ENCODE measurements at places on chromosomes 3 and 15.
A peak's percentile ranks its signal among the peaks of the same experiment; 100 is the strongest.

- no peaks in the 10 kb centered on the region for H3K36me3 ChIP-seq
- H3K4me3 ChIP-seq: no peak overlapping the region
- no peaks in the 10 kb centered on the region for H3K27me3 ChIP-seq
- peak overlapping the region; percentile 84 for H3K27ac ChIP-seq
These were observed 174.3 kb upstream of the BCL6 start for GRCh38 chr3:187919544-187919943.

DNA sequence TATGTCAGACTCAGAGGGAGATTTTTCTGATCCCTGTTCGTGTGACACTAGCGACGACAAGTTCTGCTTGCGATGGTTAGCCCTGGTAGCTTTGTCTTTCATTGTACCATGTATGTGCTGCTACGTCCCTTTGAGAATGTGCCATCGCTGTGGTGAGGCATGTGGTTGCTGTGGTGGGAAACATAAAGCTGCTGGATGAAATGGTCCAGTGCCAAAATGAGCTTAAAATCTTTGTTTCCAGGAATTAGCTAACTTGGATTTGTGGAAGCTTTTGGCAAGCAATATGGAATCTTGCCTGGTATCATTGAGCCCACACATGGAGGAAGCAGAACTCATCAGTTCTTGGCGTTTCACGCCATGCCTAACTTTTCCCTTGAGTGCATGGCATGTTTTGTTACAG lies 98.8 kb downstream of the SPRED1 start:
- H3K4me1 ChIP-seq: no peaks in the 10 kb centered on the region
- DNase-seq: no peak
- no peak overlapping the region for H3K4me3 ChIP-seq
- H3K27ac ChIP-seq: no peak overlapping the region

- H3K4me1 ChIP-seq: peaks cover under 1% of the 10 kb centered on the region
- no peaks in the 10 kb centered on the region for H3K27me3 ChIP-seq
- DNase-seq: no peak
These were observed 138.3 kb downstream of the CMSS1 start for GRCh38 chr3:99955773-99956562.

GRCh38 chr15:88247914-88248313 lies 8.6 kb downstream of the NTRK3 start:
- H3K27me3 ChIP-seq: peaks cover 35% of the 10 kb centered on the region
- H3K27ac ChIP-seq: no peak overlapping the region
- no peak for DNase-seq
- no peaks in the 10 kb centered on the region for H3K36me3 ChIP-seq

- H3K27me3 ChIP-seq: peaks cover 44% of the 10 kb centered on the region
- no peak overlapping the region for H3K4me3 ChIP-seq
- no peak for DNase-seq
- H3K4me1 ChIP-seq: no peaks in the 10 kb centered on the region
- no peaks in the 10 kb centered on the region for H3K36me3 ChIP-seq
These were observed 3.3 kb downstream of the CRABP1 start for GRCh38 chr15:78343276-78344060.

GRCh38 chr3:20039765-20040547 lies at the start of gene KAT2B:
Gene KAT2B, plus strand, starts transcription at chr3:20040446. Its CDS starts 32 bp downstream, at chr3:20040478.
- DNase-seq: peak; percentile 80
- peaks cover 36% of the 10 kb centered on the region for H3K4me1 ChIP-seq
- no peaks in the 10 kb centered on the region for H3K27me3 ChIP-seq
- peak within 1 kb of the TSS; percentile 94 for H3K4me3 ChIP-seq

GRCh38 chr15:59550530-59550929 lies 61.1 kb upstream of the GCNT3 start:
- no peaks in the 10 kb centered on the region for H3K27me3 ChIP-seq
- H3K4me1 ChIP-seq: no peaks in the 10 kb centered on the region
- no peaks in the 10 kb centered on the region for H3K36me3 ChIP-seq
- no peak overlapping the region for H3K4me3 ChIP-seq

GRCh38 chr3:43390255-43390588 lies 103.9 kb downstream of the SNRK start:
- H3K36me3 ChIP-seq: no peaks in the 10 kb centered on the region
- H3K27ac ChIP-seq: peak overlapping the region; percentile 85
- H3K4me3 ChIP-seq: no peak overlapping the region
- H3K27me3 ChIP-seq: no peaks in the 10 kb centered on the region
- peaks cover 23% of the 10 kb centered on the region for H3K4me1 ChIP-seq
- DNase-seq: no peak

GRCh38 chr3:40382617-40382979 lies 4.4 kb upstream of the ENTPD3 start:
- no peak overlapping the region for H3K4me3 ChIP-seq
- H3K27ac ChIP-seq: no peak overlapping the region
- H3K36me3 ChIP-seq: no peaks in the 10 kb centered on the region
- DNase-seq: no peak
- H3K4me1 ChIP-seq: peaks cover 5% of the 10 kb centered on the region

- H3K4me3 ChIP-seq: no peak overlapping the region
- no peaks in the 10 kb centered on the region for H3K4me1 ChIP-seq
- H3K27ac ChIP-seq: no peak overlapping the region
- H3K36me3 ChIP-seq: no peaks in the 10 kb centered on the region
These were observed 65.5 kb downstream of the LINGO1 start for GRCh38 chr15:77567202-77567601.

DNA sequence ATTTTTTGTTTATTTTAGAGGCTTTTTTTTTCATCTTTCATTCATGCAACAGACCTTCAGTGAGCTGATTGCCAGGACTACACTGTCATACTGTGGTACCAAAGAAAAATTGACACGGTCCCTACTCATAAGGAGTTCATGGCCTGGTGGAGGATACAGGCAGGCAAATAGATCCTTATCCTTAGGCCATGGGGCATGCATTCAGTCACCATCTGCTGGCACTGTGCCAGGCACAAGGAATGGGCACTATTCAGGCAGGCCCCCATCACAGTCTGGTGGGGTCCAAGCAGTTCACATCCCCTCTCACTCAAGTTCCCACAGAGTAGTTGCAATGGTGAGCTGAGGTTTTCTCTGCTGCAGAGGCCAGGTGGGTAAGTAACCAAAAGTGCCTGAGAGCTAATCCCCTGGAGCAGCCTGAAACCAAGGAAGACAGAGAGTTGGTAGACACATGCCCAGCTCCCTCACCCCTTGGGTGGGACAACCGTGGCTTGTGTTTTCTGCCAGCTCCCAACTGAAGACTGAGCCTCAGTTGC lies 17.3 kb downstream of the CISH start:
- no peak overlapping the region for H3K27ac ChIP-seq
- no peak for DNase-seq
- H3K4me3 ChIP-seq: no peak overlapping the region
- H3K27me3 ChIP-seq: no peaks in the 10 kb centered on the region
- peaks cover 45% of the 10 kb centered on the region for H3K4me1 ChIP-seq

All from thymus (tissue), 14 donors.